ENCODE measurements at places on chromosomes 1 and 21.

GRCh38 chr1:29270929-29271521 is 34.7 kb downstream of the PTPRU start:
- no peak for DNase-seq

DNA sequence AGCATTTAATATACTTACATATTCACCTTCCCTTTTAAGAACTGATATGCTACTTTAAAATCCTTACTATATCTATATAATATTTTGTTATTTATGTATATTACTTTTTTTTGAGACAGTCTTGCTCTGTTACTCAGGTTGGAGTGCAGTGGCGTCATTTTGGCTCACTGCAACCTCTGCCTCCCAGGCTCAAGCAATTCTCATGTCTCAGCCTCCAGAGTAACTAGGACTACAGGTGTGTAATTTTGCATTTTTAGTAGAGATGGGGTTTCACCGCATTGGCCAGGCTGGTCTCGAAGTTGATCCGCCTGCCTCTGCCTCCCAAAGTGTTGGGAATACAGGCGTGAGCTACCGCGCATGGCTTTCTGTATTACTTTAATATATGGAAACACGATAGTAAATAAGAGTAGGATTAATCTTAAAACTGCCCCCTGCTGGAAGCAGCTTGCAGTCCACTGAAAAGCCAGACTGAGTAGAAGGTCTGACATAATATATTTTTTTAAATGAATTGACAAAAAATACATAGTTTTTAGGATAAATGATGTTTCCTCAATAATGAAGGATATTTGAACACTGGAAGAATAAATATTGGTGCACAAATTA is 24.4 kb downstream of the RCAN3 start:
- no peak for DNase-seq

DNA sequence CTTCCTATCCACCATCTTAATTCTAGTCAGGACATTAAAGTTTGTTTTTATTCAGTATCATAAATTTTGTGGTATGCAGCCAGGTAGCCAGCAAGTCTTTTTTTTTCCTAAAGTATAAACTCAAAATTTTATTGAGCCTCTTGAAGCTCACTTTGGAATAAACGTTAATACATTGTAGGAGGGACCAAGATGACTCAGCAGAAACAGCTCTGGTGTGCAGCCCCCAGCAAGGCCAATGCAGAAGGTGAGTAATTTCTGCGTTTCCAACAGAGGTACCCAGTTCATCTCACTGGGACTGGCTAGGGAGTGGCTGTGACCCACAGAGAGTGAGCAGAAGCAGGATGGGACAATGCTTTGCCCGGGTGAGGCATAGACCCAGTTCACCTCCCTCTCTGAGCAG is 9.7 kb upstream of the OR2M3 start:
- DNase-seq, result no peak

GRCh38 chr1:168145184-168146159 is 8.7 kb upstream of the GPR161 start:
- peak; percentile 76 for DNase-seq

DNA sequence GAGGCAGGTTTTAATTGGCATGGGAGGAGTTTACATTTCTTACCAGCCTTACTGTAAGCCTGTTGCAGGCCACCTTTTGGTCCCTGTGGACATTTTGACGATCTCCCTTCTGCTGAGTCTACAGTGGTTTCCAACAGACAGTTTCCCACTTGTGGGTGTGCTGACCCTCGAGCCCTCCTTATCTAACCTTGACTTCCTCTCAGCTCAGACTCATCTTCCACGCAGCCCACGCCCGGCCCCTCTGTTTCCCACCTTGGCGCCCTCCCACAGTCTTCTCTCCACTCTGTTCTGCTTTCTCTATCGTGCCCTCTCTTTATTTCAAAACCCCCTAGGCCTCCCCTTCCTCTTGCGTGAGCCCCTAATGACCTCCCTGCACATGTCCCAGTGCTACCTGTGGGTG is 6.1 kb upstream of the ARL8A start:
- DNase-seq, result no peak

DNA sequence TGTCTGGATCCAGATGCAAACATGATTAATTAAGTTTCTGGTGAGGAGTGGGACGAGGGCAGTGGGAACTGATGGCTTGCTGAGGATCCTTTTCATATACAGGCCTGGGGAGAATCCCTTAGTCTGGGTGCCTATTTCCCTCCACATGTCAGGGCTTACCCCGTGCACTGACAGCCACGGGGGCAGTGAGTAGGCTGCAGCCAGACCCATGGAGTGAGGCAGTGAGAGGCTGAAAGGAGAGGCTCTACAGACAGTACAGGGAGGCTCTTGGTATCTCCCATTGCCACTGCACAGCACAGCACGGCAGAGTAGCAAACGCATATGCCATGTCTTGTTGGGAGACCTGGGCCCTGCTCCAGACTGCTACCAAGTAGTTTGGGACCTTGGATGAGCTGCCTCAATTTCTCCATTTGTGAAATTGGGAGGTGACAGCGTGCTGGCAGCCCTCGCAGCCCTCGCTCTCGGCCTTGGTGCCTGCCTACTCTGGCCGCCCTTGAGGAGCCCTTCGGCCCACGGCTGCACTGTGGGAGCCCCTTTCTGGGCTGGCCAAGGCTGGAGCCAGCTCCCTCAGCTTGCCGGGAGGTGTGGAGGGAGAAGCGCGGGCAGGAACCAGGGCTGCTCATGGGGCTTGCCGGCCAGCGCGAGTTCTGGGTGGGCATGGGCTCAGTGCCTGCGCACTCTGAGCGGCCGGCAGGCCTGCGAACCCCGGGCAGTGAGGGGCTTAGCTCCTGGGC is 35.3 kb upstream of the HAO2 start:
- no peak for DNase-seq

- no peak for DNase-seq
Observed at GRCh38 chr1:2419416-2419815, 7.1 kb upstream of the PEX10 start.

DNA sequence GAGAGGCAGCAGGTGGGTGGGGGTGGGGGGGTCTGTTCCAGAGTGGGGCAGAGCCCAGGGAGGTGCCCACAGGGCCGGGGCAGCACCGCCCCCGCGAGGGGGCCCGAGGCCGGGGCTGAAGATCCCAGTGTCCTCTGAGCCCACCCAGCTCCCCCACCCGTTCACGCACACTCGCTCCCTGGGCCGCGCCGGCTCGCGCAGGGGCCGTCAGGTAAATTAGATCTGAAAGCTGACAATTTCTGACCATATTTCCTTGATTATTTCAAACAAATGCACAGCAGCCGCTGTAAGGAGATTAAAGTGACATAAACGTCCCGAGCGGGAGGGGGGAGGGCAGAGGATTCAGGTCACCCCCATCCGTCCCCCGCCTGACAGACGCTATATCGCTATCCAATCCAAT is 118.0 kb downstream of the CASZ1 start:
- no peak for DNase-seq

DNA sequence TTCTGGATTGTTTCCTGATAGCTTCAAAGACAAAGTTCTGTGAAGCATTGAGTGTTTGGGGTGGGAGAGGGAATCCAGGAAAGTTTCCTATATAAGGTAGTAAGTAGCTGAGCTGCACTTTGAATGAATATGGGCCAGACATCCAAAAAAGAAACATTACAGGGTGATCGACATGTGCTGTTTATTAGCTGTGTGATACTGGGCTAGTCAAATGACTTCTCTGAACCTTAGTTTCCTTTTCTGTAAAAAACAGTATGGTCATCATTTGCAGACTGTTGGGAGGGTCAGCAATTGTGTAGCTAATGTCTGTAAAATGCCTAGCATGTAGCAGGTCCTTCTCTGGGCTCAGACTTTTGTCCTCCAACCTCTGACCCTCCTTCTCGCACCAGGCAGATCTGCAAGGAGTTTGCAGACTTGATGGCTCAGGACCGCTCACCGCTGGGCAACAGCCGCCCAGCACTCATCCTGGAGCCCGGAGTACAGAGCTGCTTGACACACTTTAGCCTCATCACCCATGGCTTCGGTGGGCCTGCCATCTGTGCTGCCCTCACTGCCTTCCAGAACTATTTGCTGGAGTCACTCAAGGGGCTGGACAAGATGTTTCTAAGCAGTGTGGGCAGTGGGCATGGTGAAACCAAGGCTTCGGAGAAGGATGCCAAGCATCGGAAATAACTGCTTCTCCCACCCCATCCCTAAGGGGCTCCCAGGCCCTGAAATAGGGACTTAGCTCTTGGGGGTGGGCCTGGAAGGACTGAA is 21.1 kb downstream of the TFAP2E start:
- DNase-seq, result no peak

DNA sequence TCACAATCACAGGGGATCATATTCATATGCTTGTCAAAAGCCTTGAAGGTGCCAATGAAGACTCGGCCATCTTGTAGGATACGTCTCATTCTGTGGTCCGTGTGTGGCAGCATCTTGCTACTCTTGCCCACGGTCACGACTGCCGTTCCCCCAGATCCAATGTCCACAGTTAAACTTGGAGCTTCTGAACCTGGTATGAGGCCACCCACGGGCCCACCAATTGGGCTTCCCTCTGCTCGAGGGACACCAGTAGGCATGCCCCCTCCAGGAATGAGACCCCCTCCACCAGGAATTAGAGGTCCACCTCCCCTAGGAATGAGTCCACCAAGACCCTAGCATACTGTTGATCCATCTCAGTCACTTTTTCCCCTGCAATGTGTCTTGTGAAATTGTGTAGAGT is 39.6 kb downstream of the MORN1 start:
- no peak for DNase-seq

DNA sequence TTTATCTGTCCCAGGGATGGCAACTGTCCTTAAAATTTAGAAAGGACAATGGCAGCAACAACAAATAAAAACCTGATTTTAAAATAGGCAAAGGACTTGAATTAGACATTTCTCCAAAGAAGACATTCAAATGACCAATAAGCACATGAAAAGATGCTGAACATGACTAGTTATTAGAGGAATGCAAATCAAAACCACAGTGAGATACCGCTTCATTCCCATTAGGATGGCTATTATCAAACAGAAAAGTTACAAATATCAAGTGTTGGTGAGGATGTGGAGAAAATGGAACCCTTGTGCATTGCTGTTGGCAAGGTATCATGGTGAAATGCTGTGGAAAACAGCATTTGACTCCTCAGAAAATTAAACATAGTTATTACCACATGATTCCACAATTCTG is 120.7 kb downstream of the CRB1 start:
- no peak for DNase-seq

DNA sequence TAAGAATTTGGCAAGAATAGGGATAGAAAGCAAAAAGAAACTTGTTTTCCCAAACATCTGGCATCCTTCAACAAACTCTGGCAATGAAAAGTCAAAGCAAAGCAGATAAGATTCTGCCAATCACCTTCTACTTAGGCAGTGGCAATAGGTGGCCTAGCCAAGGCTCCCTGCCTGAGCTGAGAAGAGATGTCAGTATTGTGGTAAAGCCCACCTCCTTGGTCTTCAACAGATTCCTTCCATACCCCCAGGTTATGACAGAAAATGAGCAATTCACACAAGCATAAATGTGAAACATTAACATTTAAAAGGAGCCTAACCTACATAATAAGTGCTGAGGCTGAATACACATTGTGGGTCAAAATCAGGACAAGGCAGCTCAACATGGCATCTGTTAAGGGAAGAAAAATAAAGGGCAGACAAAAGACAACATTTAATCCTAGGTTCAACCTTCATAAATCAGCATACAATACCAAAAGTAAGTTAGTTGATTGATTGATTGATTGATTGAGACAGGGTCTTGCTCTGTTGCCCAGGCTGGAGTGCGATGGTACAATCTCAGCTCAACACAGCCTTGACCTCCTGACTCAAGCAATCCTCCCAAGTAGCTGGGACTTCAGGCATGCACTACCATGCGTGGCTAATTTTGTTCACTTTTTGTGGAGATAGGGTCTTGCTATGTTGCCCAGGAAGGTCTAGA is 123.1 kb downstream of the AKT3 start:
- no peak for DNase-seq

DNA sequence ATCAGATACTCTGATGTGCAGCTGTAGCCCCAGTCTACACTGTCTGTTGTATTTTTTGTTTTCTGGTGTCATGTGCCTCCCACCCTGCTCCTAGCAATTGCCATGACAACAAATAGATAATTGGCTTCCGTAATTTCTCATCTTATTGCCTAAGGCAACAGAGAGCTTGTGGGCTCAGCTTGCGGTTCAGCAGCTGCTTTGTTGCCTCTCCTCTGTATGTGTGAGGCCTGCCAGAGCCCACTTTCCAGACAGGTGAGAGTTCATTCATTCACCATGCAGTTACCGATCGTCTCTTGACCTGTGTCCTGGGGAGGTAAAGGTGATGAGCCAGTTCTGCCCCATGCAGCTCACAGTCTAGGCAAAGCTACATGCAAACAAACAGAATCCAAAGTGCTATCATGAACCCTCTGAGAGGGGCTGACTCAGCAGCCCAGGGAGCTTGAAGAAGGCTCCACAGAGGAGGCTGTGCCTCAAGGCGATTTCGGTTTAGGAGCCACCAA is 11.9 kb downstream of the LGALS8 start:
- no peak for DNase-seq

GRCh38 chr1:239067480-239067879 is 318.9 kb upstream of the CHRM3 start:
- DNase-seq, result no peak

DNA sequence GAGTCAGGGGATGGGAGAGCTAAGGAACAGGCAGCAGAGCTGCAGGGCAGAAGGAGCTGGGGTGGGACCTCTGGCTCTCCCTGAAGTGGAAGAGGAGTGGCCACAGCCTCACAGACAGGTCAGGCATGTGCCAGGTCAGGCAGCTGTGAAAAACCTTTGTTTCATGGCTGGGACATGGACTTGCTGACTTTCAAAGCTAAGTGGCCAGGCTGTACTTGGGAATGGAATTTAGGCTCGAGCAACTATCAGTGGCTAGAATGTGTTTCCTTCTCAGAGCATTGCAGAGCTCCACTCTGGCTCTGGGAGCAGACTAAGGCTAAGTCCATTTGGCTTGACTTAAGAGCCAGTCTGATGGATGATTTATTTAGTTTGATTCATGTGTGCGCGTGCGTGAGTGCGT is 385.1 kb downstream of the LMX1A start:
- DNase-seq, result no peak

Measured in T-helper 1 cell (primary cell).